Activated CD8-positive, alpha-beta T cell treated with anti-CD3 and anti-CD28 coated beads, Interleukin-2, amount 10 ng/mL, durations not matched to agents 7 days and 5 days (primary cell): ENCODE measurements at places on chromosomes 3 and 15.

DNA sequence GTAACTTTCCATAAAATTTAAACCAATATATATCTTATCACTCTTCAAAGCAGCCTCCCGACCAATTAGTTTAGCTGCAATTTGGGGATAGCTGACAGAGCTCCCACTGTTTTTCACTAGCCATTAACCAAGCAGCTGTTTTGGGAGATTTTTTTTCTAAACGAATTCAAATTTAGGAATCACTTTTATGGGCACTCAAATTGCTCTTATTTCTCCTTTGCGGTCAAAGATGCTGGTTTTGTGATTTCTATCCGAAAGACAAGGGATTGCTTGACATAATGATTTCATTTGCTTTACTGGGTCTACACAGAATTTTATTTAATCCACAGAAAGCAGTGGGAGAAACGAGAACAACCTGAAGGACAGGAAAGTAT, 505.7 kb upstream of the IL12A start:
- no peak for DNase-seq

DNA sequence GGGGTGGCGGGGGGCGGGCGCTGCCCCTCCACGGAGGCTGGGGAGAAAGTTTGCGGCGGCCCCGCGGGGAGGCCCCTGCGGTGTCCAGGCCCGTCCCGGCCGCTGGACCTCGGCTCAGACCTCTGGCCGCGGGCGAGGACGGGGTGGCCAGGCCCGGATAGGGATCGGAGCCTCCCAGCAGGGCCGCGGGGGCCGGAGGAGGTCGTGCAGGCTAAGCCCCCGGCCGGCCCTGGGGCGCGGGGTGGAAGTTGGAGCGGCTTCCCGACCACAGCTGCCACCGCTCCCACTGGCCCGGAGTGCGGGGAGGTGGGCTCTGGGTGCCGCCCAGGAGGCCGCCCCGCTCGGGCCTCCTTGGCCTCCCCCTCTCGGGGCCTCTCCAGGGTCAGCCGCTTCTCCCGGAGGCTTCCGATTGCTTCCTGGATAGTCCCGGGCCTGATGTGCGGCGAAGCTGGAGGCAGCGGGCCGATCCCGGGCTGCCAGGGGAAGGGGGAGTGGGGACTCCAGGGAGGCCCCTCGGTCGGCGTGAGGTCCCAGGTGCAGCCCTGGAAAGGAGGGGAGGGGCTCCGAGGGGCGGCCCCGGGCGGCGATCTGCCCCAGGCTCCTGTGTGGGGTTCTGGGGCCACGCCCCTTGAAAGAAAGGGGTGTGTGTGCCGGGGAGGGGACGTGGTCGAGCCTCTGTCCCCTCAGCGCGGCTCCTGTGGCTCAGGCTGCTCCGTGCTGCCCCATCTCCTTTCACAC, 907 bp downstream of the PLXNA1 start:
- DNase-seq, result peak; percentile 37

DNA sequence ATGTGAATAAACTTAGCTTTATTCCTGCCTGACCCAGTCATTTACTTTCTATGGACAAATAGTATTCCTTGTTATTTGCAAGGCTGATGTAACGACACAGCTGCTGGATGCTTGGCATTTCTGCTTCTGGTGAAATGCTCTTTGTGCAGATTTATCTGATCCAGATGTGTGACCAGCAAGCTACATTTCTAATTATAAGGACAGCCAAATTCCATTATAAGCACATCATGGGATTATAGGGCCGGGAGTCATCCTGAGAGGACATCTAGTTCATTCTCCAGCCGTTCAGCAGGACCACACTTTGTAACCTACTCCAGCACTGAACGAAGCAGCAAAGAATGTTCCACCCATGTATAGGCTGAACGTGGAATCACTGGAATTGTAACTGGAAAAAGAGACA, 42.9 kb downstream of the FNDC3B start:
- no peak for DNase-seq

DNA sequence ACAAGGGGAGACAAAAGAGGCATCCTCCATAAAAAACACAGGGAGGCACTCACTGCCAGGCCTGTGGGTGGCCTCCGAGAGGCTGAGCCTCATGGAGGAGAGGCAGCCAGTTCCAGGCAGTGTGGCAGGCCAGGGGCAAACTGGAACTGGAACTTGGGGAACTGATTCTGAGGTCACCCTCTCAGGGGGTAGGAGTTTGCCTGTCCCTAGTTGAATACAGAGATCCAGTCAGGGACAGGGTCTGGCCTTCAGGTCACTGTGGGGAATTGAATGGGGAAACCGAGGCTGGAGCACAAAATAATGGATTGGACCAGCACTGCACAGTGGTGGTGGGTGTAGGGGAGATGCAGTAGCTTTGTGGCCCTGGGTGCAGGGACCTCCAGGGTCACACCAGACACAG, 58.7 kb downstream of the TPRA1 start:
- DNase-seq, result peak; percentile 9

DNA sequence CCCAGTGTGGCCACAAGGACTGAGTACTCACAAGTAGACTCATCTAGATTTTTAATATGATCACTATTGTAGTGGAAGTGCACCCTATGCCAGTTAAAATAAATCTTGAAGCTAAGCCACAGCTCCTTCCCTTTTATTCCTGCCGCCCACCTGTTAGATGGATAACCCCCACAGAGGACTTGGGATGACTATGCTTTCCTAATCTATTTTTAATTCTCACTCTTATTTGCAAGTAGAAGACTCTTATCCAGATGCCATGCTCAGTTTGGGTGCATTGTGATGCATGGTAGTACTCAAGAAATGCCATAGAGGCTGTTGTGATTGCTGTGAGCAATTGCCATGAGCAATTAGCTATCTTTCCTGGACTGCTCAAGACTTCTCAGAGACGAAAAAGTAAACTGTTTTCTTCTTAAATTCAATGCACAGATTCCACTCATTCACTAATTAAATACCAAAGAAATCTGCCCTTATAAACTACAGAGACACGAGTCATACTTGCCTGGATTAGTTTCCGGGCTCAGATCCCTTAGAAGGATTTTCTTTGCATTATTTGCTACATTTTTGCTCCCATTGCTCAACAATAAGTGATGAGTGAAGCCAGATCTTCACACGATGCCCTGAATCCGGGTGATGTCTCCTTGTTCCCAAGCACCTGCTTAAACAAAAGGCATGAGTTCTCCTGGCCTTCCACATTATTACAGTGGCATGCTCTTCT, 472.1 kb downstream of the SOX2 start:
- DNase-seq, result no peak

- DNase-seq, result no peak
Observed at GRCh38 chr15:101237251-101237650, 14.6 kb downstream of the CHSY1 start.

GRCh38 chr3:61903931-61904657, 342.7 kb downstream of the PTPRG start:
- DNase-seq, result no peak

GRCh38 chr3:66469220-66469640, 31.6 kb downstream of the LRIG1 start:
- no peak for DNase-seq

GRCh38 chr3:30500666-30501399, 105.6 kb upstream of the TGFBR2 start:
- no peak for DNase-seq

DNA sequence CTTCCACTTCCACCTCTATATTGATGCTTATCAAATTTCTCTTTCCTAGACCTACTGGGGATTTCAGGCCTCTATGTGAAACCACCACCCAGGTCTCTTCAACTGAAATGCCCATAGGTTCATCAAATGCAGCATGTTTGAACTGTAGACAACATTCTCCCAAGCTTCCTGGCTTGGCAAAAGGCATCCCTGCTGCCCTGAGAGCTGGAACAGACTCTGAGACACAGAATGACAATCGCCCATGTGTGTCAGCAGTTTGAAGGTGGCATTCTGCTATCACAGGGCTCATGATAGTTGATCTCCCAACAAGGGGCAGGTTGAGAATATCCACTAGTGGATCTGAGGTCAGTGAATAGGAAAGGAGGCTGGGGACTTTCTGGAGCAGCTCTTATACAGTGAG, 200.7 kb downstream of the RPLP1 start:
- DNase-seq, result no peak

- DNase-seq, result no peak
Observed at GRCh38 chr15:73530649-73531048, 87.7 kb downstream of the REC114 start.

GRCh38 chr3:79263423-79263822, 504.4 kb downstream of the ROBO1 start:
- no peak for DNase-seq

- DNase-seq, result no peak
Observed at GRCh38 chr3:139122221-139122581, 77.5 kb upstream of the PRR23C start.
